Astrocyte of the spinal cord (primary cell): ENCODE measurements at places on chromosomes 7 and 10.
A peak's percentile ranks its signal among the peaks of the same experiment; 100 is the strongest.

GRCh38 chr7:132160611-132161532 is 415.4 kb downstream of the PLXNA4 start:
- no peak for DNase-seq

DNA sequence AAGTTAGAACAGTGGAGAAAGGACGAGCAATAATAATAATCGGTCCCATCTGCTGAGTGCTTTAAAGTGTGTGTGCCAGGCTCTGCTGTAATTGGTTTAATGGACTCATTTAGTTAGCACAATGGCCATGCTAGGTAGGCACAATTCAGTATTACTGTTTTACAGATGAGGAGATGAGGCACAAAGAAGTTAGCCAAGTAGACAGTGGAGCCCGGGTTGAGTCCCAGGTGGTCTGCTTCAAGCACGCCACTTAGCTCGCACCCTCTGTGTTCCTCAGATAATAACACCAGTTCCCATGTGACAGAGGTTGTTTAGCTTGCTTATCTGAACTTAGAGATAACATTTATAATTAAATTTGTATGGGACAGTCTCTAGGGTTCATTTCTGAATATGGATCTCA is 101.6 kb upstream of the GJD4 start:
- no peak for DNase-seq

DNA sequence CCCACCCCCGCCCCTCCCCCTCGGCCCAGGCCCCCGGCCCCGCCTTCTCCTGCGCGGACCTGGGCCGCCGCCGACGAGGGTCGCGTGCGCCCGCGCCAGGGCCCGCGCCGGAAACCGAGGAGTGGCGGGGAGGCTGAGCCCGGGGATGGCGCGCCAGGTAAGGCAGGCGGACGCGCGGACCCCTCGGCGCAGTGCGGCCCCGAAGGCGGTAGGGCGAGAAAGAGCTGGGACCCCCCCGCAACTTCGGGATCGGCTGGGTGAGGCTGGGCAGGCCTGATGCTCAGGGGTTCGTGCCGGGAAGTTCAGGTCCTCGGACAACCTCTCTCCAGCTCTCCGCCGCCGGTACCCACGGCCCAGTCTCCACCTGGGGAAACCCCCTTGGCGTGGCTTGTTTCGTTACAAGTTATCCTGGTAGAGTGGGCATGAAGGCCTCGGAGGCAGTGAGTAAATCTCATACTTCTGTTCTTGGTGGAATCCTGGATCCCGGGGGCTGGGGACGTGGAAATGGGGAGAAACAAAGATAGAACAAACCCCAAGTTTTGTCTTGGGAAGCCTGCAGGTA is 58.4 kb downstream of the ZNF467 start:
- DNase-seq, result peak; percentile 17

GRCh38 chr10:100928039-100928438 is 15.3 kb downstream of the SLF2 start:
- DNase-seq, result no peak

GRCh38 chr10:3704565-3705325 is 80.3 kb downstream of the KLF6 start:
- no peak for DNase-seq

DNA sequence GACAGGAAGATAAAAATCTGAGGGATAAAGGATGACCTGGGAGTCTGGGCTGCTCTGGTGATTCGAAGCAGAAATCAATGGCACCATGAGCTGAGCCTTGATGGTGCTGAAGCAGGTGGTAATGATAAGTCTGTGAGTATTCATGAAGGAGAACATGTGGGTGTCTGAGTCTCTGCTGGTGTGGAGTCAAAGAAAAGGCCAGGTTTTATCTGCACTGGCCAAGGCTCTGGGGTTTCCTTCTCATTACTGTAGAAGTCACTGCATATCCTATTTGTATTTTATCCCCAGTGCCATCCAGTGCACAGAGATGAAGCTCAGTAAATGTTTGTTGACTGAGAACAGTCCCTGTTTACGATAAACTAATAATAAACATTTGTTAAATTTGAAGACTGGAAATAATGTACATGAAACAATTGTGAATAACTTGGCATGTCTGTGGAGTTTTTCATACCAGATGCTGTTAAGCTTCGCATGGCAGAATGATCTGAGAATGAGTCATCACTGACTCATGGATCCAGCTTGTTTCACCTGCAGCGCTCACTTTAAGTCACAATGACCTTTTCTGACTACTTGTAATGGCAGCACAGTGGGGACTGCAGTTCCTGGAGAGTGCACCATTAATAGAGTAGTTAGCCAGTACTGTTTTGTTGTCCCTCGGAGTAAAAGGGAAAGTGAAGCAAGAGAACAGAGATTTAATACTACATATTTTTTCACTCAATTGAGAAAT is 538.5 kb downstream of the HTR7 start:
- DNase-seq, result peak; percentile 97

DNA sequence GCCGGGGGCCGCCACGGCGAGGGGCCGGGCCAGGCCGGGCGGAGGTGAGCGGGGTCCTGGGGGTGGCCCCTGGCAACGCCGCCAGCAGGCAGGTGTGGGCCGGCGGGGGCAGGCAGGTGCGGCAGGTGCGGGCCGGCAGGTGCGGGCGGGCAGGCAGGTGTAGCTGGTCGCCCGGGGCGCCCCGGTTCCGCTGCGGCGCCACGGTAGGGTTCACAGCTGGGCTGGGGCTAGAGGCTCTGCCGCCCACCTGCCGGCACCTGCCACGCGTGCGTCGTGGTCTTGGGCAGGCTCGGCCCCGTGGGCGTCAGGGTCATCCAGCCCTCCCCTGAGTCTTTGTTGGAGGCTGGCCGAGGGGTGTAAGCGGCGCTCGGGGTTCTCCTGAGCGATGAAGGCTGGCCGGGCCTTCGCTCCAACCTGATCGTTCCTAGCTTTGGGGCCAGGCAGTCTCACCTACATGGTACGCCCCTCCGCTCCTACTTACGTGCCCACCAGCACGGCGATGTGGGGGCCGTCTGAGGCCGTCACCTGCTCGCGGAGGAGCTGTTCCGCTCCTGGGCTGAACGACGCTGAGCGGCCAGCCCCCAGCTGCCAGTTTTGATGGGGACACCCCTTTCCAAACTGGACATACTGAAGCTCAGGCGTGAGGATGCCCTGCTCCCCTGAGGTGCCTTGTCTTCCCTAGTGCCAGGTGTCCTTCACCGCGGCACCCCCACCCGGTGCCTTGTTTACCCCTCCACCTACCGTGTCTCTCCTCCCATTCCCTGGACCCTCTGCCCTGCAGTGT is 493 bp downstream of the ZMIZ2 start:
- DNase-seq, result no peak

DNA sequence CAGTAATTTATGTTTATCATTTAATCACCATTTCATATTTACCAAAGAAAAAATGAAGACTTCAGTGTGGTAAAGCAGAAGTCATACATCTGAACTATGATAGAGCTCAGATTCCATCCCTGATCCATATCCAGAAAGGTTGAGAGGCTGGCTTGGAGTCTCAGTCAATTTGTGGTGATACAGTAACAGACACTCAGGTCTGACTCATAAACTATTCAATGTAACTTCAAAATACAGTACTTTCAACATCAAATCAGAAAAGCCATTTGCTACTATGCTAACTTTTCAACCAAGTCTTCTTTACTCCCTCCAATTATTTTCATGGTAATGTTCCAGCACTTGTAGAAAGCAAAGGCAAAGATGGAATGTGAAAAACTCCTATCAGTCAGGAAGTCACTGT is 190.4 kb downstream of the HDAC9 start:
- DNase-seq, result peak; percentile 35

DNA sequence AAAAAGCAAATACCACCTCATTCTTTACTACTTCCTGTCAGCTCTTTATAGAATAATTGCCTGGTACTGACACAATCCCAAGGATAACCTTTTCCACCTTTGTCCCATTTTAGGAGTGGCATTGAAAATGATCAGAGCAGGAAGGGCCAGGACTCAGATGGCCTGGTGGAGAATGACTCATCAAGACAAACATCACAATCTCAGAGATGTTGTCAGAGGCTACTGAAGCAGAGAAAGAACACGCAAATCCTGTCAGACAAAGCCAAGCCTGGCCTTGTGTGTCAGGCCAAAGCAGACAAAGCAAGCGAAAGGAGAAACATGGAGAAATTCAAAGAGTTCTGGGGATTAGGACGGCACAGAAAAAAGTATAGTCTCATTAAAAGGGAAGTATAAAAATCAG is 40.9 kb downstream of the NSUN6 start:
- DNase-seq, result peak; percentile 80

DNA sequence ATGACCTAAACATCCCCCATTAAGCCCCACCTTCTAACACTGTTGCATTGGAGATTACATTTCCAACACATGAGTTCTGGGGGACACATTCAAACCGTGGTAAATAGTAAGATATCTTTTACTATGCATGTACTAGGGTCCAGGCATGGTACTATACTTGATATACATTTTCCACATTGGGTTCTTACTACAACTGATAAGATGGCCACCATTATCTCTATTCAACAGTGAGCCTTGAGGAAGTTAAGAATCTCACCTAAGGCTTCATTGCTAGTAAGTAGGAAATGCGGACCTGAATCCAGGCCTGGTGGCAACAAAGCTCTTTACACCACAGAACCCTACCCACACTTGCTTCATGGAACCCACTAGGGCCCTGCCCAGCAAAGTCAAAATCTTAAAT is 5.7 kb downstream of the PANK1 start:
- no peak for DNase-seq

DNA sequence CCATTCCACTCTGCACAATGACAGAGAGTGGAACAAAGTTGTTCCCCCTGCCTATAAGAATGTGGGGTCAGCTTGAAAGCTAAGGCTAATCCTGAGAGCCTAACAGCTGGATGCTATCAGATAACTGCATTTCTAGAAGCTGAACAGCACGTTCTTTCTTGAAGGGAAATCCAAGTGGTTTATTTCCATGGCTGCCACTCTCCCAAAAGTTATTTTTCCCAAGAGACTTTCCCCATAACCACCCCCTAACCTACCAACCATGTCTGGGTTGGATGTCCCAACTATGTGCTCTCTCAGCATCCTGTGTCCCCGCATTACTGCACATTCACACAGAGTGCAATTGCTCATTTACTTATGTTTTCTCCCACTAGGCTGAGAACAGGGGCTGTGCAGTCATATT is 140.7 kb upstream of the ANKRD1 start:
- DNase-seq, result no peak

GRCh38 chr7:44372560-44373417 is 47.4 kb upstream of the CAMK2B start:
- no peak for DNase-seq

DNA sequence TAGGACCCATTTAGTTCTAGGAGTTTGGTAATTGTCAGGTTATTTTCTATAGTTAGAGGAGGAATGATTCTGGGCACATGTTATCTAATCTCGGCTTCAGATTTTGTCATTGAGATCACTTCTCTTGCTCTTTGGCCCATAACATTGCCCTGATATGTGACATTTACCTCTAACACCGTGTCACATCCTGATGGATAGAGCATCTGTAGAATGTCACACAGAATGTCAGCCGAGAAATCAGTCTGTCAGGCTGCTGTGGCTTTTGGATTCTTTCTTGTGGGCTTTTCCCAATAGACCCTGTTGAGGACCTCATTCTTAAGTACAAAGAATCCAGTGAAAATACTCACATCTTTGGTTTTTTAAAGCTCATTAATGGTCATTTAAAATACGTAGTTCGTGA is 142.4 kb downstream of the LRRC4 start:
- no peak for DNase-seq

- DNase-seq, result no peak
Observed at GRCh38 chr7:87140271-87140748, 11.9 kb upstream of the DMTF1 start.

DNA sequence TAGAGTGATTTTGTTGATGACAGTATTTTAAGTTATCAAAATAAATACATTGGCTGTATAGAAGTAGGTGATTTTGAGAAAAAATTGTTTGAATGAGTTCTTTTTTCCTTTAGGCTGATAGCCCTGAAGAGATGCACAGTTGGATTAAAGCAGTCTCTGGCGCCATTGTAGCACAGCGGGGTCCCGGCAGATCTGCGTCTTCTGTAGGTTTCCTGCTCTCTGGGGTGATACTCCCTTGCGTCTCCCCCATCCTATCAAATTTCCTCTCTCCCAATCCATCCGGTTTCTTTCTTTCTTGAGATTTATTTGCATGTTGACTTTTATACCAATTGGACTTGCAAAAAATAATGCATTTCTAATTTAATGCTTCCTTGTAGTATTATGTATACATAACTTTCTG is 27.6 kb upstream of the ARMS2 start:
- DNase-seq, result no peak

DNA sequence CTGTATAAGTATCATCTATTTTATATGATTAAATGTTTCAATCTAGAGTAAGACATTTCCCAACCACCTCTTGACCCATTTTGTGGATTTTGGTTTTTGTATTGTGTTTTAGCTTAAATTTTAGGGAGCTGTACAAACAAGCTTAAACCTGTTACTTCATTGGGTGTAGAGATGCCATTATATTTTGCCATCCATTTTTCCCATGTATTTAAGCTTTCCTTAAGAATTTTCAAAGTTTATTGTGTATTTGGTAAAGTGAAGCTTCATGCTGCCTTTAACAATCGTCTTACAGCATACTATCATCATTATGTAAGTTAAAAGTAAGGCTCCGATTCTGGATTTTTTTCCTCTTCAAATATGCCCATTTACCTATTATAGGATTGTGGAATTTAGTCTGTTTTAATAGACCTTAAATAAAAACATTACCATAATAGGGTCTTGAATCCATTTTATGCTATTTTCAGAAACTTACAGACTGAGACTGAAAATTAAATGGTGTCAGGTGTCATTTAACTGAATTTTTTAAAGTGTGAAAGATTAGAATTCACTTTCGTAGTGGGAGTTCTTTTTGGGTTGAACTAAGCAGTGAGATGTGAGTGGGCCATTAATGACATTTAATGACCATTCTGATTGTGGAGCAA is 2.2 kb downstream of the KMT2E start:
- DNase-seq, result no peak

GRCh38 chr10:127354992-127355391 is 158.6 kb upstream of the INSYN2A start:
- DNase-seq, result peak; percentile 30

DNA sequence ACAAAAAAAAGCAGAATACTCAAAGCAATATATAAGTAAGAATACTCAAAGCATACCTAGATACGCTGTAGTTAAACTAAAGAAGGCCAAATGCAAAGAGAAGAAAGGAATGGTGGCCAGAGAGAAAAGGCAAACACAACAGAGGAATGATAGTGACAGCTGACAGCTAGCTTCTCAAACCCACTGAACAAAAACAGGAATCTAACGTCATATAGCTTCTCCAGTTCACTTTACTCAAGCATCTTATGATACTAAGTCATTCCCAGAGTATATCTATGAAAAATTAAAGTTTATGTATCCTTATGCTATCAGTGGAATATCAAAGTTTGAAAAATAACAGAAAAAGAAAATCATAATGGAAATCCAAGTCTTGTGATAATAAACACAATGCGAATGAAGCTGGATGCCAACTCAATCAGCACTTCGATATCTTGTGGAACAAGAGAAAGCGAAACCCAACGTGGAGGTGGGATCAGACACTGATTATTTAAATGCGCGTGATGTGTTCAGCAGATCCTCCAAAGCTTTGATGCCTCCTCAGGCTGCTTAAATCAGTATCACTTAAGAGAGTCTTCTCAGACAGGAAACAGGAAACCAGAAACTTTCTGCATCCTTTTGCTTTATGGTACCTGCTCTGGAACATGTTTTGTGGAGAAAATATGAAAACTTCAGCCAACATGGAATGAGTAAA is 102.8 kb downstream of the PIP4K2A start:
- DNase-seq, result no peak

- no peak for DNase-seq
Observed at GRCh38 chr7:143467724-143468123, 9.9 kb upstream of the TAS2R41 start.

GRCh38 chr7:52685333-52685732 is 350.1 kb upstream of the POM121L12 start:
- no peak for DNase-seq

GRCh38 chr10:91768123-91768522 is 30.1 kb upstream of the TNKS2 start:
- no peak for DNase-seq

GRCh38 chr10:49379596-49380410 is 16.1 kb downstream of the DRGX start:
- no peak for DNase-seq
